ENCODE measurements at places on chromosomes 13 and 19. TPM values are rescaled to one million over a fixed set of nuclear protein-coding genes. Genes with fewer than 3 reads are reported as not detected.

The NCLN gene
- 117 TPM for total RNA-seq

The IRGC gene
- not detected for total RNA-seq

The PSG5 gene
- total RNA-seq, result not detected

The C1QTNF9B gene
- not detected for total RNA-seq

The SAFB2 gene
- 85.0 TPM for total RNA-seq

The GJB2 gene
- total RNA-seq, result 1.5 TPM

The PLIN5 gene
- 37.3 TPM for total RNA-seq

The SYNGR4 gene
- total RNA-seq, result not detected

The CADM4 gene
- 5.9 TPM for total RNA-seq

- no peak for DNase-seq
These were observed 599 bp downstream of the SNRNP70 start for GRCh38 chr19:49085868-49086232.

GRCh38 chr19:11856596-11857250 lies 8.2 kb downstream of the ZNF439 start:
- peak; percentile 45 for DNase-seq

GRCh38 chr13:36913463-36913862 lies 6.6 kb downstream of the SMAD9 start:
- DNase-seq, result no peak

GRCh38 chr13:93922063-93922855 lies 557.2 kb downstream of the DCT start:
- no peak for DNase-seq

- DNase-seq, result no peak
These were observed 40.2 kb upstream of the ABCC4 start for GRCh38 chr13:95341441-95341840.

- no peak for DNase-seq
These were observed 20.5 kb upstream of the C1QTNF9 start for GRCh38 chr13:24288870-24289269.

DNA sequence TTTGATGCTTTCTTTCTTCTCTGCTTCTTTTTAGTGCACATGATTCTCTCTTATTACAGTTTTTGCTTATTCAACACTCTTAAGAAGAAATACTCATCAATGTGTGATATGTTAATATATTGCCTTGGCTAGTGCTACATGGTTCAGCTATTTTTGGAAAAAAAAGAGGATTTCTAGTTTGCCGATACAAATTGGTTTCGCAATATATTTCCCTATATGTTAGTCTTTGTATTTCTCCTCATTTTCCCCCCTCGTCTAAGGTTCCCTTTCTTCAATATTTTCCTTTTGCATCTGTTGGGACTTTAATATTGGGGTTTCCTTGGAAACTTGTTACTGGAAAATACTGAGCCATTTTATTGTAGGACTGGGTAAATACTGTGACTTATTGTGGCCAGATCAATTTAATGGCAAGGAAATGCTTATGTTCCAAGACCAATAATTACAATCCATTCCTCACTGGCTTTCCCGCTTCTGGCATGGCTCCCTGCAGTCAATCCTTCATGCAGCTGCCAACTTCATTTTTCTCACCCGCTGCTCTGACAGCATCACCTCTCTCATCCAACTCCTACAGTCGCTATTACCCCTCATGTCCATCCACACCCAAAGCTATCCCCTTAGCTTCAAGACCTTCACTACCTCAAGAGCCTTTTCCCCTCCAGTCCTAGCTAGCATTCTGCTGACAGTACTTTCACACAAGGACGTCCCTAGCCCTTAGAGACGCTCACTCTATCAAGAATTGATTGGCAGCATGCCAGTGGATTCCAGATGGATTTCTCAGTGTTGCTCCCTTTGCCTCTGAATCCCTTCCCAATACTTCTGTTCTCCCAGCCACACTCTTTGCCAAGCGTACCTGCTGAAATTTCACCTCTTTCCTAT lies 280.1 kb upstream of the TMTC4 start:
- no peak for DNase-seq

DNA sequence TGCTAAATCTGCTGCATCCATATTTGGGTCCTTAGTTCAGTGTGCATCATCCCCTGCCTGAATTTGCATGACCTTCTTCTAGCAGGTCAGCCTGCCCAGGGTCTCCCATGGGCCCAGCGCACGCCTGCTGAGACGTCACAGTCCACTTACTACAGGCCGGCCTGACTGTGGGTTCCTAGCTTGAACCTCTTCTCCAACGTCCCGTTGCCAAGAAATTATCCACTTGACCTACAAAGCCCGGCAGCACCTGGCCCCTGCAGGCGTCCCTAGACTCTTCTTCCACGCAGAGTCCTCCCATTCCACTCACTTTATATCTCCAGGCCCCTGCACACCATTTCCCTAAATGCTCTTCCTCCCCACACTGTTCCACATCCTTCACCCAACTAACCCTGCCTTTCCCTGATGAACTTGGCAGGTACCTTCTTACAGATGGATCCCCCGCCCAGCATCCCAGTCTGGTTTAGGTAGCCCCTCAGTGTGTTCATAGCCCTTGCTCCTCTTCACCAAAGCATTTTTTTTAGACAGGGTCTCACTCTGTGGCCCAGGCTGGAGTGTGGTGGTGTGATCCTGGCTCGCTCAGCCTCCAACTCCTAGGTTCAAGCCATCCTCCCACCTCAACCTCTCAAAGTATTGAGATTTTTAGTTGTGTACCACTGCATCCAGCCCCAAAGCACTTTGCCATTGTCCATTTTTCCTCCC lies 155.0 kb upstream of the SOX1 start:
- DNase-seq, result no peak

DNA sequence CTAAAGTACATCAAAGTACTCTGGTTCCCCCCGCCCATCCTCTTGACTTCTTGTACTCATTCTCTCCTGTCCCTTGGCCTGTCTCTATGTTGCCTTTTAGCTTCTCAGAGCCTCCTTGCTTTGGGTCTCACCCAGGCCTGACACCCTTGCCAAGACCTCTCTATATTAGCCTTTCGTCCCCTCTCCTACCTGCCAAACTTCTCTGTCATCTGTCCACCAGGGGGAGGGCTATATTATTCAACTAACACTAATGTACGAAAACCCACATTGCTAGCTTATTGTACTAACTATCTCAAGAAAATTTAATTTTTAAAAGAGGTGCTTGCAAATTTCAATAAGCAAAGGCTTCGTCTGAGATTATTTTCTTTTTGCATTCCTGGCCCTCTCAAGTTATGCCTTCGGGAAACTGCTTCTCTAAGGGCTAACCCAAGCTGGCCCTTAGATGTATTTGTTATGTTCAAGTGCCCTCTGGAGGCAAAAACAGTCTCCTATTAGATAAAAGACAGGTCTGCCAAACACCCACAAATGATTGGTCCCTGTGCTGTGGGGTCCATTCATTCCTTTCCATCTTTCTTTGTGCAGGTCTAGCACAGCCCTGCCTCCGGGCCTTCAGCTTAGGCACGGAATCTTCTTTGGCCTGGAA lies 6.3 kb upstream of the MRPS31 start:
- DNase-seq, result peak; percentile 59

DNA sequence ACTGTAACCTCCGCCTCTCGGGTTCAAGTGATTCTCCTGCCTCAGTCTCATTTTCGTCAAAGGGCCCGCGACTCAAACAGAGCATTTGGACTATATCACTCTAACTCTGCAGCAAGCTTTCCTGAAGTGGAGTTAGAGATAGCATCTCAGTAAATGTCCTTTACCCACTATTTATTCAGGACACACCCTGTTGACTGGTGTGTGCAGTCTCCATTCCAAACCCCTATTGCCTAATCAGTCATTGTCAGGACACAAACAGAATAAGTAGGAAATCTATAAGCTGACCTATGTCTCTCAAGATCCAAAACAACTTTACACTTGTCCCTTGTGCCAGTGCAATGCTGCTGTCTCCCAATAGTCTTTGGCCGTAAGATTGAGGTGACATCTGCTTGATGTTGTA lies 1.4 kb downstream of the ZNF222 start:
- no peak for DNase-seq

DNA sequence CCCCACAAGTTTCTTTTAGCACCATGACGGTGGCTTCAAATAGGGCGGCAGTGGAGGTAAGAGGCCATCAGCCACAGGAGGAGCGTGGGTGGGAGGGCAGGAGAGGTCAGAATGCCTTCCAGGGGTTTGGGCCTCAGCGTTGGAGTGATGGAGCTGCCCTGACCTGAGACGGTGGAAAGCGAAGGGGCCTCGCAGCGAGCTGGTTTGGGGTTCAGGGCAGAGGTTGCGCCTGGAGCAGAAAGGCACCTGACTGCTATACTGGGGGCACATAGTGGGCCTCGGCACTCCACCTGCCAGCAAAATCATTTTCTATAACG lies 382 bp upstream of the NAXD start:
- no peak for DNase-seq

All from lung (tissue), 17 donors.